ENCODE measurements at places on chromosomes 2 and 18.

GRCh38 chr18:58668897-58669296 is 2.4 kb upstream of the MALT1 start:
- DNase-seq: no peak

DNA sequence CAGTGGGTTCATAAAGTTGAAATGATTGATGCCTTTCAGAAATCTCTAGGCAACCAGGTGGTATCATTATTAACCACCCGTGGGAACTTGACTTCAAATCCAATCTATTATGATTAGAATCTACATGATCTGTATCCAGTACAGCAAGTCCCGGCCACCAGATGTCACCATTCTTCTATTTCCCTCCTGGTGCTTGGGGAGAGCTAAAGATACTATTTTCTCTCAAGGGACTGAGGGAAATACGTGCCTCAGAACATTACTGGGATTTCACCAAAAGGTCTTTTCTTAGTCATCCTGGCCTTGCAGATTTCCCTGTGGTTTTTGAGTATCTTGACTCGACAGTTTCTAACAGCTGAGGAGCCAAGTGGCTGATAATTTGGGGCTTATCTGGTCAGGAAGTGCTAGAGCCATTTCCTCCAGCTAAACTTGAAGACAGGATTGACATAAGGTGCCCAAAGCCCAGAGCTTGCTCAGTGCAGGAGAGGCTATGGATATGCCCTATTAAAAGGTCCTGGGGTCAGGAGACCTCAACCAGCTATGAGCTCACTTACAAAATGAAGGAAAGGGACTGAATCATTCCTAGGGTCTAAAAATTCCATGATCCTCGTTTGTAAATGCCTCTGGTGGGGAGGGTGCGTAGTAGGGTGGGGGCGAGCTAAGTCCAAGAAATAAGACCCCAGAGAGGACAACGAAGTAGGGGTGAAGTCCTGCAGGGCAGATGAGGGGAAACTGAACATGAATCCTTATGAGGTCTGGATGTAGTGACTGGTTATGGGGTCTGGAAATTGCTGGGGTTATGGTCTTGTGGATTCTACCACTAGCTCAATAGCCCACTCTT is 135.4 kb upstream of the MGAT5 start:
- peak; percentile 67 for DNase-seq

- DNase-seq: no peak
These were observed 401.5 kb downstream of the ARHGAP15 start for GRCh38 chr2:143530758-143531157.

- DNase-seq: peak; percentile 60
These were observed 82.0 kb downstream of the MREG start for GRCh38 chr2:215931256-215931903.

DNA sequence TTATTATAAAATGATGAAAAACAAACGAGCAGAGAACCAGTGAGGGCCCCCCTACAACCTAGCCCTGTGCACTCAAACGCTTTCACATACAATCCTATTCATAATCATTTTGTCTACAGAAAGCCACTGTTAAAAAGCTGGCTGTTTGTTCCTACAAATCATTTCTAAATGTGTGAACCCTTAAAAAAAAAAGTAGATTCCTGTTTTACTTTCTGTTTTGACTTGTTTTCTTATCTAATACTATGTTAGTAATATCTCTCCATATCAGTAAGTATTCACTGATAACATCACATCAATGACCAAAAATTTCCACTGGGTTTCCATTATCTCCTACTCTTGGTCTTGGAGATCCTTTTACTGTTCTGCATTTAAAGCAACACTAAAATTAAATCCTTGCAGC is 128.8 kb upstream of the TTC39C start:
- DNase-seq: no peak

GRCh38 chr2:64781711-64782390 is 128.1 kb upstream of the SERTAD2 start:
- DNase-seq: no peak

GRCh38 chr18:64149916-64150438 is 1.1 kb upstream of the LINC00305 start:
- DNase-seq: no peak

- no peak for DNase-seq
These were observed 119.5 kb downstream of the LIPG start for GRCh38 chr18:49681387-49681786.

GRCh38 chr2:168912901-168913369 is 11.8 kb downstream of the G6PC2 start:
- no peak for DNase-seq

DNA sequence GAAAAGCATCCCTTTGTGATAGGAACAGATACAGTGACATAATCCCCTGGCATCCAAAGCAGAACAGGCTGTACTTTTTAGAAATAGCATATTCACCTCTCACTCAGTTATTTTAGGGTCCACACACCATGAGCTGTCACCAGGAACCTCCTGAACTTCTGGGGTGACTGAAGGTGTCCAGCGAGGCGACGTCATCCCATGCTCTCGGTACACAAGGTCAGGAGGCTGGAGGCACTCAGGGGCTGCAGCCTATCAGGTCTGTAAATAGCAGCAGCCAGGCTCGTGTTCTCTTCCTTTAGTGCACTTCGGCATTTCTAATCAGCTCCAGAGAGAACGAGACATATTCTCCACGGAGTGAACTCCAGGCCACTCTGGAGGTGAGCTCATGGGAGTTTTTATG is 98.3 kb downstream of the GATA6 start:
- DNase-seq: no peak

GRCh38 chr18:25350489-25351251 is 1.3 kb downstream of the ZNF521 start:
- DNase-seq: peak; percentile 36

- no peak for DNase-seq
These were observed 564.7 kb upstream of the SLC39A10 start for GRCh38 chr2:195092341-195092740.

DNA sequence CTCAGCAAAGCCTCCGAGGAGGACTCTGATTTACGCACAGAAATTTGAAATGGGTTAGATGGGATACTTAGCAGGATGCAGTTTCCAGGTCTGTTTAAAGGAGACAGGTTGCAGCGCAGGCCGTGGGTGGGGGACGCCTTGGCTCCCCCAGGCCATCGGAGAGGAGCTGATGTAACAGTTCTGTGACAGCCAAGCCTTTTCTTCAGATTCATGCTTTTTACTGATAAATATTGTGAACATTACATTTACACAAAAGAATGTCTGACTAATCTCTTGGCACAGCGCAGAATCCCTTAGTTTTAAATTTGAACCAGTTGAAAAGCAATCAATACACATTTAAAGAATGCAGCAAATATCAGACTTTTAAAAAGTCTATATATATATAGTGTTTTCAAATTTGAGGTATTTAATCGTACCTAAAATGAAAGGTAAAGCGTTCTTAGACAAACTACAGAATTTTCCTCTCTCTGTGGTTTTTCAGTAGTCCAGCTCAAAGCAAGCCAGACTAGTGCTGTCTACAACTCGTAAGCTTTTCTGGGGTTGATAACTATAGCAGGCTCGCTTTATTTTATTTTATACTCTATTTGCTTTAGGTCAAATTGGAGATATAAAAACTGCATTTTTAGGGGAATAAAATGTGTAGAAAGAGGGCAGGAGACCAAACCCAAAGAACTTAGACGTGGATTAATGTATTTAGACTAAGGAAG is 221.9 kb downstream of the PIEZO2 start:
- DNase-seq: no peak

- DNase-seq: no peak
These were observed 207.1 kb downstream of the SPAG16 start for GRCh38 chr2:213491376-213491775.

GRCh38 chr2:15975676-15976075 is 35.3 kb downstream of the MYCN start:
- no peak for DNase-seq

- DNase-seq: no peak
These were observed 24.6 kb downstream of the THAP4 start for GRCh38 chr2:241612156-241613016.

- DNase-seq: no peak
These were observed 24.9 kb upstream of the BZW1 start for GRCh38 chr2:200786826-200787225.

DNA sequence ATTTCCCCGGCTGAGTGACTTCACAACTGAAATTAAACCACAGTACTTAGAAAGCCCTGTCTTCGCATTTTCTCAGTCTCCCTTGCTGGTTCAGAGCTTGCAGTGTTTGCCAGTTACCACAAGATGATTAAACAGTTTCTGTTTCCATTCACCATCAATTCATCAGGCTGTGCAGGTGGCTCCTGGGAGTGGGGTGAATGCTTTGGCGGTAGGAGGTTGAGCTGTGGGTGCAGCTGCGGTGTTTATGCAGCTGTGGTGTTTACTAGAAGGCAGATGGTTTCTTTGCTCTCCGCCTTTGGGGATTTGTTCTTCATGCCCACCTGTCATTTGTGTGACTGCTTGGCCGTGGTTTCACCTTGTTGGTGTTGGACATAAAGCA is 16.1 kb downstream of the ACOXL start:
- DNase-seq: no peak

DNA sequence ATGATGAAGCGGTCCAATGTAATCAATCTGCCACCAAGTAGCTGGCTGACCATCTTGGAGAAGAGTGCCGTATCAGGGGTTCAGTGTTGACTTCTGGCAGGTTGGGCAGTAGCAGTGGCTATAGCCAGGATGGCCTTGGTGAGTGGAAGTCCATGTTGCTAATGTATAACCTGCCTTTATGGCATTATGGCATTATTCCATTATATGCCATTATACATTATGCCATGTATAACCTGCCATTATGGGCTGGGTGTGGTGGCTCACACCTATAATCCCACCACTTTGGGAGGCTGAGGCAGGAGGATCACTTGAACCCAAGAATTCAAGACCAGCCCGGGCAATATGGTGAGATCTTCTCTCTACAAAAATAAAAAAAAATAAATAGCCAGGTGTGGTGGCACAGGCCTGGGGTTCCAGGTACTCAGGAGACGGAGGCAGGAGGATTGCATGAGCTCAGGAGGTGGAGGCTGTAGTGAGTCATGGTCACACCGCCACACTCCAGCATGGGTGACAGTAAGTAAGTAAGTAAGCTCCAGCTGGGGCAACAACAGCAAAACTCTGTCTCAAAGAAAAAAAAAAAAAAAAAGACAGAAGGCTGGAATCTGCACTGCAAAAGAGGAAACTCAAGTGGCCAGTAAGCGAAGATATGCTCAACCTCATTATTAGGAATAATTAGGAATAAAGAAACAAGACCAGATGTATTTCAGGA is 24.4 kb upstream of the EMILIN2 start:
- DNase-seq: no peak

DNA sequence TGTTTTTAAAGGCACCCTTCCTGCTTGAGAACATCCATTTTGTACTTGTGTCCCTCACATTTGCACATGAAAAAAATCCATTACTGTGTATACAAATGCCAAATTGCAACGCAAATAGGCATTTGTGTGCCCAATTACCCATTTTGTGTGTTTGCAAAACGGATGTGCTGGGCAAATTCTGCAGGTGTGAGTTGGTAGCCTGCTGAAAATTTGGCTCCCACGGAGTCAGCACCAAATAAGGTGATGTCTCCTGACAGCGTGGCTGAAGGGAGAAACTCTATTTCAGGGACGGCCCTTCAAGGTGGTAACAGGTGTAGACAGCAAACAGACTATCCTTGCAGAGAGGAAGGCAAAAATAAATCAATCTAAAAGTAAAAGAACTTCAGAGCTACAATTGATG is 661.1 kb downstream of the BCL11A start:
- DNase-seq: no peak

GRCh38 chr2:25275575-25275965 is 66.2 kb downstream of the DNMT3A start:
- DNase-seq: no peak

GRCh38 chr2:31980674-31981356 is 30.0 kb downstream of the MEMO1 start:
- DNase-seq: no peak

- DNase-seq: no peak
These were observed 23.4 kb upstream of the PAX3 start for GRCh38 chr2:222322236-222322635.

DNA sequence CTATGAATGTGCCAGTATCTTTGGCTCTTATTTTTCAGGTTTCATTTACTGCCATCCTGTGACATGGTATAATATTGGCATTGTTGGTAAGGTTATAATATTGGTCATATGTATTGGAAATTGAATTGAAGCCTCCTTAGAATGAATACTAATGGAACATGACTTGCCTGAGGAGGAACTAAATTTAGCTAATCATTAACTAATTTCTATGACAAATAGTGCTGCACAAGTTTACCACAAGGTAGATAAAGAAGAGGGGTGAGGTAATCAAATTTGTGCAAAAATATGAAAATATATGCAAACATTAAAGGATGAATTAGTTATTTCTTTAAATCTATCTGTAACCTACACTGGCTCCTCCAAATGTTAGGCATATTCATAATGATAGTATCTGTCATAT is 43.2 kb upstream of the ORC2 start:
- DNase-seq: no peak

GRCh38 chr2:182404975-182405561 is 21.8 kb downstream of the PDE1A start:
- DNase-seq: no peak

DNA sequence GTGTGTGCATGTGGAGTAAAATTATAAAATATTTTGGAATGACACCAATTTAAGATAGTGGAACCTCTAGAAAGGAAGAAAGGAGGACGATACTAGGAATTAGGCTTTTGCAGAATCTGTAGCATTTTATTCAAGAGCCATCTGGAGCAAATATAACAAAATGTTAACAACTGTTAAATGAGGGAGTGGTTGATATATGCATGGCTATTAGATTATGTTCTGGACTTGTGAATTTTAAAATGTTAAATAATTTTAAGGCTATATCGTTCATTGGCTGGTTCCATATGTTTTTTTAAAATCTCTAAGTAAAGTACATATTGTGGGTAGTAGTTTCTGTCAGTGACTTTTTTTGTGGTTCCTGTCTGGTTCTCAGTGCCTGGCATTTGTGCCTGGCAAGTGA is 123.2 kb downstream of the PKP4 start:
- DNase-seq: no peak
